ENCODE measurements at places on chromosomes 7 and 10. TPM values are rescaled to one million over a fixed set of nuclear protein-coding genes. Genes with fewer than 3 reads are reported as not detected.

LRMDA gene
- 26.3 TPM for total RNA-seq

ERVW-1 gene
- total RNA-seq = not detected

JAKMIP3 gene
- total RNA-seq = 1.5 TPM

CAMK1D gene
- 6.5 TPM for total RNA-seq

SEMA3A gene
- 2.2 TPM for total RNA-seq

TAX1BP1 gene
- total RNA-seq = 158 TPM

INMT gene
- total RNA-seq = 40.4 TPM

CTAGE4 gene
- 0.32 TPM for total RNA-seq

FAM24A gene
- total RNA-seq = not detected

MUC12 gene
- not detected for total RNA-seq

POR gene
- 54.7 TPM for total RNA-seq

BTBD16 gene
- total RNA-seq = not detected

FAM25G gene
- total RNA-seq = not detected

- no peak for DNase-seq
Observed at GRCh38 chr7:45869426-45869825, 3.5 kb downstream of the CCDC201 start.

DNA sequence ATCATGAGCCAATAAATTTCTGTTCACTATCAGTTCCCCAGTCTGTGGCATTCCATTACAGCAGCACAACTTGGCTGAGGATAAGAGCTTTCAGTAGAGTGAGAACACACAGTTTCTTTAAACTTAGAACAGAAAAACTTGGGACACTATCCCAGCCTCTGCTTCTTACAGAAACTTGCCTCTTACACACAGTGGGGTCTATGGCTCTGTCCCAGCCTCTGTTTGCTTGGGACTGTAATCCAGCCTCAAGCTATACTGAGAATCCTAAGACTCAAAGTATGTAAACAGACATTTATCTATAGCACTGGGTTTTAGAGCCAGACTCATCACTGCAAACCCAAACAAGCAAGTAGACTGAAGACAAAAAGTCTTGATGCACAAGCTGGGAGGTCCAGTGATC is 355.8 kb upstream of the VSTM2A start:
- no peak for DNase-seq

DNA sequence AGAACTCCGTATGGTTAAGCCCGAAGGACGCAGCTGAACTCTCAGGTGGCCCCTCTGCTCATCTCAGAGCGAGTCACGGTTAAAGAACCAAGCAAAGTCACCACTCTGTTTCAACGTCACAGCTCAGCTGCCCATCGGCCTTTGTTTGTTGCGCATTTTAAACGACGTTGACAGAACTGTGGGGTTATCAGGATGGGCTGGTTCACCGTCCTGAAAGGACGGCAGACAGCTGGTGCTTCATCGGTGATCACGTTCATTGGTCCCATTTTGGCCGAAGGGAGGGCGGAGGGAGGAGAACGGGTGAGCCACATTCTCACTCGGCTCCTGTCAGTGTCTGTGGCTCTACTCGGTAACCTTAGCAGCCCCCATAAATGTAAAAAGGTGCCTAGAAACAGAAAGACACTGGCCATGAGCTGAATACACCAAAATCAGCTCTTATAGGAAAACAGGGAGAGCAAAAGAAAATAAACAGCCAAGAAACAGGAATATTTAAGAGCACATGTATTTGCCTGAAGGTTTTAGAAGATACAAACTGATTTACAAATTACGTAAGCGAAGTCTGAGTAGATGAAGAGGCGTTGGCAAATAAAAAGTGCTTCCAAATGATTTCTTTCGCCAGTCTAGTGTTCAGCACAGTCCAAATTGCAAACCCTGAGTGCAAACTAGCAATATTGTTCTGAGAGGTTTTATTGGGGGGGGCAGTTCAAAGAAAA is 8.4 kb downstream of the PRKAG2 start:
- peak; percentile 37 for DNase-seq

DNA sequence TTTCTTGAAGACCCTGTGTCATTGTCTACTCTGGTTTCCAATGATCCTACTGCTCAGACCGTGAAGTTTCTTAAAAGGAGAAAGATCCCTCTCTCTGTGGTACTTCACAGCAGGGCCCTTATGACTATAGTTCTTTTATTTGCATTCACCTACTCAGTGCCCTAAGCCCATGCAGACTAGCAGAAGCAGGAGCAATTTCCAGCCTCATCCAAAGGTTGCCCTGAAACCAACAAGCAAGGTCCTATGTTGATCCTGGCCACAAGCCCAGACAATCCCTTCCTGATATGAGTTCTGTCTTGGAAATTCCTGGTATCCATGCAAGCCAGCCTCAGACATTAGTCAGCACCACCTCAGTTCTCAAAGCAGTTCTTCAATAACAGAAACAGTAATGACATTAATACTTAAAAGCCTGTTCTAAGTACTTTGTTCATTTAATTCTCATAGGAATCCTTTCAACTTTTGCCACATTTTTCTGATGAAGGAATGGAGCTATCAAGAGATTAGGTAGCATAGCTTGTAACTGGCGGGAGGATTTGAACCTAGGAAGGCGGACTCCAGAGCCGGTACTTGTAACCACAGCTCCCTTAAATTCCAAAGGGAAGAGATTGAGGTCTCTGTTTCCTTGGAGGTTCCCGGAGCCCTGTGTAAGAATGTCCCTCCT is 58.1 kb upstream of the ST8SIA6 start:
- DNase-seq = no peak

GRCh38 chr10:69963178-69963834 is 89.3 kb upstream of the MACROH2A2 start:
- no peak for DNase-seq

DNA sequence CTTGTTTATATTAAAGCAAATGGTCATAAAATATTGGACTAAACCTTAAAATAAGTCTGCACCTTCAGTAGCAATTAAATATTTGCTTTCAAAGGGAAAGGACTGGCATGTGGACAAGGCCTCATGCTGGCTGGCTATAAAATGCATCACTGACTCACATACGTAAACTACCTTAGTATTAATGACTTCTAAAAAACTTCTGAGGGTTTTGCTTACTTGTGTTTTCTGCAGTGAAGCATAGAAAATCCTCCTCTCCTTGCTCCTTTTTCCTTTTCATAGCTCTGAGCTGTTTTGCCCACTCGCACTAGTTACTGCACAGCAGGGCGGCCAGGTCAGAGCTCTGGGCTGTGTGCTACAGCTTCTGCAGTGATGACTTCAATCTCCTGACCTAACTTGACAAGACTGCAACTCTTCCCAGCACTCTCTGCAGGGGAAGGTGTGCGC is 82.3 kb downstream of the CUL2 start:
- DNase-seq = no peak

GRCh38 chr10:67819768-67820204 is 18.2 kb downstream of the DNAJC12 start:
- DNase-seq = no peak

GRCh38 chr7:3120513-3120912 is 76.8 kb upstream of the CARD11 start:
- no peak for DNase-seq

- DNase-seq = no peak
Observed at GRCh38 chr7:47893238-47893637, 55.0 kb downstream of the PKD1L1 start.

DNA sequence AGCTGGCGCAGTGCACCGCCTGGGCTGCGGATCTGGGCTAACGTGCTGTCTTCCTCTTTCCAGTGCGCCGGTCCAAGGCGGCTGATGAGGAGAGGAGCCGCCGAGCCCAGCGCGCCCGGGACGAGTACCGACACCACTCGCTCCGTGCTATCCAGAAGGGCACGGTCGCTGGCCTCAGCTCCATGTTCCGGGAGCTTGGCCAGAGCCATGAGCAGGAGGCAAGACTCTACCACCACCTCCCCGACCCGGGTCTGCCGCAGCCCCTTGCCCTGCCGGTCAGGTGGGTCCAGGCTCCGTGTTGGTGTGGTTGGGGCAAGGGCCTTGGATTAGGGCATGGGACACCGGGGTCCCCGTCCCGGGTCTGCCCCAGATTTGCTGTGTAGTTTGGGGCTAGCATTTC is 65.8 kb downstream of the SH2D4B start:
- DNase-seq = no peak

- DNase-seq = no peak
Observed at GRCh38 chr10:129893104-129894089, 70.7 kb downstream of the EBF3 start.

DNA sequence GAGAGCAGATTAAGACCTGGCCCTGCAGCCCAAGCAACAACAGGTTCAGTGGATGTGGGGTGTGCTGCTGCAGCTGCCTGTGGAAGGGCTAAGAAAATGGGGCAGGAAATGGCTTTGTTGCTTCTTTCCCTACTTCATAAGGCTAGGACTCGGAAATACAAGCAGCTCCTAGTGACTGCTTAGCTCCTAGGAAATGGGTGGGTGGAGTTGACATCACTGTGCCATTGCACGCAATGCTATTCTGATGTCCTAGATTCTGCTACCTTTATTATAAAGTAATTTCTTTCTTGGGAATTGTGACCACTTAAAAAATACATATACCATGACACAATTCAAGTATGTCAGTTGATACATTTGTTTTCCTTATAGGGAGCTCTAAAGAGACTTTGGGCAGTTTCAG is 155.8 kb downstream of the FANK1 start:
- DNase-seq = no peak

GRCh38 chr10:930625-931325 is 730 bp downstream of the LARP4B start:
- DNase-seq = peak; percentile 56

GRCh38 chr10:101693651-101693977 is 1.4 kb downstream of the FBXW4 start:
- no peak for DNase-seq

GRCh38 chr10:61973906-61974305 is 72.4 kb downstream of the ARID5B start:
- DNase-seq = no peak

DNA sequence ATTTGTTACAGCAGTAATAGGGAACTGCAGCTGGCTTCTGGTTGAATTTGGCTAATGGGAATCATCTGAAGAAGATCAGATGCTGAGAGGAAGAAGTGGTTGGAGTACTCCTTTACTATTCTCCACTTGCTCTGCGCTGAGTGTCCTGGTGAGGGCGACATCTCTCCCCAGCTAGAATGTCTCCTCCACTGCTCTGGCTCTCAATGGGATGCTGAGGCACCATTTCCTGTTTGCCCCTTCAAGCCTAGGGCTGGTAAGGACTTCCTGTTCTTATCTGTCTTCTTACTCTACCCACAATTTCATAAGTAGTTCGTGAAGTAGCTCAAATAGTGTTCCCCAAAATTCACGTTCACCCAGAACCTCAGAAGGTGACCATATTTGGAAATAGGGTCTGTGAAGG is 43.2 kb upstream of the TES start:
- DNase-seq = no peak

DNA sequence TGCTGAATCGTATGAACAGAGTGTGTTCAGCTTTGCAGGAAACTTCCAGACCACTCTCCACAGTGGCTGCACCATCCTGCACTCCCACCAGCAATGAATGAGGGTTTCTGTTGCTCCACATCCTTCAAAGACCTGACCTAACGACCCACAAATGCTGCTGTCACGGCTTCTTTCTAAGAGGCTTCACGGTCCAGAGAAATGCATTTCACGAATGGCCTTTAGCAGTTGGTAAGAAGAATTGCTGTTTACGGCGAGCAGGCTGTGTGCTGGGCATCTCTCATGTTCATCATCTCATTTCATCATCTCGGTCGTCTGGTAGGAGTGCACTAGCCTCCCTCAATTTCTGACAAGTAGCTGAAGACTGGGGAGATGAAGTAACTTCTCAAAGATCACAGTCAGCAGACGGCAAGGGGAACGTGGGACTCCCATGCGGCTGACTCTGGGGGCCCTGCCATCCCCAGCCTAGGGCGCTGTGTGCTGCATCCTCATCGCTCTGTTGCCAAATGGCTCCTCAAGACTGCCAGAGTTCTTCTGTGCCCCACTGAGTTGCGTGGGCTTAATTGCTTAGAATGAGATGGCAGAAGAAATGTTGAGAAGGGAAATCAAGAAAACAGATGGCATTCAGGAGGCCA is 72.9 kb downstream of the ADARB2 start:
- no peak for DNase-seq

DNA sequence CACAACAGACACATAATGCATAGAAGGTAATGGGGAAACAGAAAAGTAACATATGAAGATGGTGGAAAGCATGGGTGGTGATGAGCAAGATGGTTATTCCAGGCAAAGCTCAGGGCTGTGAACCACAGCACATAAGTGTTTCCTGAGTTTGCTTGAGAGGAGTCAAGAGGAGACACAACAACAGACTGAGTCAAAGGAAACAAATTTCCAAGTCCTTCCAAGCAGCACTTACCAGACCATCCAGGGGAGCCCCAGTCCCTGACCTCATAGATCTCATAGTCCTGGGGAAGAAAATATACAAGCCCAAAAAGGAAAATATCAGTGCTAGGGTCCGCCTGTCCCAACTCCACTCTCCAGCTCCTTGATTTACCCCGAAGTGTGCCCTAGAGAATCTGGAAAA is 216.6 kb upstream of the FZD1 start:
- no peak for DNase-seq

DNA sequence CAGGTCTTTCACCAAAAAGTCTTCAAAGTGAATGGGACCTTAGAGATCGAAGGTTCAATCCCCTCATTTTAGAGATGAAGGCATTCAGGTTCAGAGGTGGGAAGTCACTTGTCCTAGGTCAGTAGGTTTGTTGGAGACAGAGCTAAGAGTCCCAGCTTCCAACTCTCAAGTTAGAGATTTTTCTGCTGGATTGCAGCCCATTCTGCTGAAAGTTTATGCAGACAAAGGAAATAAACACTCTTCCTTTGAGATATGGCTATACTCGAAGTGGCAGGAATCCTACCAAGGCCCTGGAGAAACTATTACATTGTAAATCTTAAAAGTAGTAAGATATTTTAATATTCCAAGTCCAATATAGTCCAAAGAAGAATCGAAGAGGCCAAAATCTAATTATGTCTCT is 64.4 kb downstream of the LYZL1 start:
- no peak for DNase-seq

DNA sequence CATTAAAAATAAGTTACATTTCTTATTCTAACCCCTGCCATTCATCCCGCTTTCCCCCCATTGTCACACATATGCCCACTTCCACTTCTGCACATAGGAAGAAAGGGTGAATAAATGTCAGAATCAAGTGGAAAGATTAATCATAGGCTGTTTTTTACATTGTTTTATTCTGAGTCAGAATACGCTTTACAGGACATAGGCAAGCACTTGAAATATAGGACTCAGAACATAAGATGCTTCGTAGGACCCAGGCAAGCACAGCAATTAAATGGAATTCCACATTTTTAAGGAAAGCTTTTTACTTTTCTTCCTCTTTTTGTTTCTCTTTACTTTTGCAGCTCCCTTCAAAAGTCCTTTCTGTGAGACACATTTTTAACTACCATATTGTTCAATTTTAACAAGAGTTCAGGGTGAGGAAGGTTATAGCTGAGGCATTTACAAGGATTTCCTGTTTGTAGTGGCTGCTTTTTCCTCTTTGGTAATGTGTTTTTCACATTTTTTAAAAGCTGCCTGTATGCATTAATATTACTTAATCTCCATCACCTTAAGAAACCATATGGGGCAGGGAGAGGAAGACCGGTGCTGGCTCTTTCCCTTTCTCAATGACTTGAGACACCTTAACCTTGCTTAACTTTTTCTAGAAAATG is 130.0 kb downstream of the TES start:
- DNase-seq = no peak

- DNase-seq = peak; percentile 65
Observed at GRCh38 chr10:5291501-5292195, 73.1 kb upstream of the UCN3 start.
